ENCODE measurements at places on chromosomes 1 and 21.

GRCh38 chr1:119978018-119978505 lies 81.7 kb upstream of the ADAM30 start:
- no peak for DNase-seq

- DNase-seq: no peak
Observed at GRCh38 chr1:225823811-225824261, 13.9 kb downstream of the EPHX1 start.

DNA sequence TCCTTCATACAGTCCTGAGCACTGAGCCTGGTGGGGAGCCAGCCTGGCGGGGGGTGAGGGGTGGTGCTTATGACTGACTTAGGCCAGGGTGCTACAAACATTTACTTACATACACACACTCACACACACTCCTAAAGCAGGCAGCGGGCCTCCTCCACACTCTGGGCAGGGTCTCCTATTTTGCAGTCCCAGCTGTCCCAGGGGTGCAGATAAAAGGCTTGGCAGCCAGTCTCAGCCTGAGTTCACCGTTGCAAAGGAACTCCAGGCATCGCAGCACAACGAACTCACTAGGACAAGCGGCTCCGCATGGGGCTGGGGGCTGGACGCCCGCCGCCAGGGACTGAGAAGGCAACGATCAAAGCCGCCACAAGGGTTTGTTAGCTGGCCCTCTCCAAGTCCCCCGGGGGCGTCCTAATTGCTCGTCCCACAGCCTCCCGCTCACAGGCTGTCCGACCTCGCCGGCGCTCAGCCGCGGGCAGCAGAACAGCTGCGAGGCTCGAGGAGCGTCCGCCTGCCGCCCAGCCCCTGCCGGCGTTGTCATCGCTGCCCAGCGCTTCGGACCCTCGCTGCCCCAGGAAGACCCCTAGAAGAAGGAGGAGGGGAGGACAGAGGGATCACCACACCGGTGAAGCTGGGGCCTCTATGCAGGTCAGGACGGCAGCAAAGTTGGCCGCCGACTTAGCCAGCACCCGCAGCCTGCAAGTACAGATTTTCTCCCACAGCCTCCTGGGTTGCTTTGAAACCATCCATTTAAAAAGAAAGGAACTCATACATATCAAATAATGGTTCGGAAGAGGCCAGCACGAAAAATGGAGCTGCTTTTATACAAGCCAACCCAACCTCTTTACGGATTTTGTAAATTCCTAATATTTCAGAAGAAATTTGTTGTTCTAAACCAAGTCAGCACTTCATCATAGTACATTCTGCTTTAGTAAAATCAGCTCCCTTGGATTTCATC lies 6.2 kb downstream of the BARHL2 start:
- DNase-seq: no peak

DNA sequence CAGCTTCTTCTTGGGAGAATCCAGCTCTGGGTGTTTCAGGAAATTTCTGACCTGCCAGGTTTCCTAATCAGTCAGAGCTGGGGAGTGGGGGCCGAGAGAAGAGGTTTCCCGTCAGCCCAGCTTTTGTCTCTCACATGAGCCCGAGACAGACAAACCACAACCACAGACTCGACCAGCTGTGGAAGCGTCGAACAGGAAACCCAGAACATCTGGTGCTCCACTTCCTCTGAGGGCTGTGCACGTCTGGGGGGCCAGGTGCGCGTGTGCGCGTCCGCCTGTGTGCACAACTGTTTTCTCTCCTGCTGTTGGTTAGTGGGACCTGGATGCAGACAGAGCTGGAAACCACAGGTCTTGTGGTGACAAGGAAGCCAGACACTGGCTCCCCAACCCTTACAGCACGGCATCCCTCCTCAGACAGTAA lies 113.0 kb upstream of the SLC25A33 start:
- DNase-seq: no peak

- no peak for DNase-seq
Observed at GRCh38 chr1:227765261-227766014, 30.2 kb downstream of the SNAP47 start.

- DNase-seq: no peak
Observed at GRCh38 chr1:75273110-75273509, 138.9 kb downstream of the LHX8 start.

GRCh38 chr1:183365093-183365492 lies 53.1 kb downstream of the NMNAT2 start:
- no peak for DNase-seq

DNA sequence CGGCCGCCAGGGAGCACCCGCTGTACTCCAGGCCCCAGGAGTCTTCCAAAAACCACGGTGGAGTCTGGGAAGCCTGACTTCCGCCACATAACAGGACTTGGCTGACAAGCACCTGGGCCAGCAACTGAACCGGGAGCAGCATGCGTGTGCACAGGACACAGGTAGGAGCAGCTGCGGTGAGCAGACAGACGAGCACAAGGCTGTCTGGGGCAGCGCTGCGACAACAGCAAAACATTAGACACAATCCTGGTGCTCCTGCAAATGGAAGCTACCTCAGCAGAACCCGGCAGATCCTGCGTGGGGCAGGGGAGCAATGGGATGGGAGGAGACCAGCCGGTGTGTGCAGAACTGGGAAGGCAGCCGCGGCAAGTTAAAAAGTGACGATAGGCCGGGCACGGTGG lies 80.4 kb downstream of the NPHP4 start:
- no peak for DNase-seq

- DNase-seq: no peak
Observed at GRCh38 chr1:167482184-167482583, 36.1 kb downstream of the CD247 start.

All from amniotic stem cell (primary cell).